ENCODE measurements at places on chromosomes 13 and 19.

GRCh38 chr19:10636304-10636972 lies 11.1 kb downstream of the SLC44A2 start:
- DNase-seq = no peak

GRCh38 chr13:75936791-75937190 lies 300.7 kb downstream of the LMO7 start:
- DNase-seq = no peak

GRCh38 chr19:39970425-39970674 lies 615 bp upstream of the PSMC4 start:
- DNase-seq = no peak

GRCh38 chr13:24226762-24227161 lies 66.2 kb downstream of the SPATA13 start:
- DNase-seq = no peak

- DNase-seq = no peak
Observed at GRCh38 chr19:8566855-8567254, 10.4 kb downstream of the MYO1F start.

GRCh38 chr19:19051478-19052213 lies 12.1 kb upstream of the SLC25A42 start:
- no peak for DNase-seq

DNA sequence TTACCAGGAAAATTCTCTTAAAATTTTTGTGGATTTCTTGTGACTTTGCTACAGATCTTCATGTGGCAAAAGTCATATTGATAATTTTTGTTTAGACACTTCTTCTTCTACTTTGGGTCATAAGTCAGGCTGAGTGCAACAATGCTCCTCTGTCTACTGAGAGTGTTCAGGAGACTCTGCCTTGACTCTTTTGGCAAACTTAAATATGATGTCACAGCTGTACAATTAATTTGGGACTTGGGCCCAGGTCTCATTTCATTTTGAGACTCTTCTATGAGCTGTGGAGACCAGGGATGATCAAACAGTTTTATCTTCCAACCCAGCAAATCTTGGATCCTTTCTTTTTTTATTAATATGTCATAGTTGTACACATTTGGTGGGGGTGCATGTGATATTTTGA lies 19.7 kb upstream of the IPO5 start:
- no peak for DNase-seq

GRCh38 chr13:72316716-72317115 lies 410.7 kb downstream of the MZT1 start:
- no peak for DNase-seq

- DNase-seq = peak; percentile 35
Observed at GRCh38 chr13:49315036-49315565, 67.4 kb downstream of the CDADC1 start.

DNA sequence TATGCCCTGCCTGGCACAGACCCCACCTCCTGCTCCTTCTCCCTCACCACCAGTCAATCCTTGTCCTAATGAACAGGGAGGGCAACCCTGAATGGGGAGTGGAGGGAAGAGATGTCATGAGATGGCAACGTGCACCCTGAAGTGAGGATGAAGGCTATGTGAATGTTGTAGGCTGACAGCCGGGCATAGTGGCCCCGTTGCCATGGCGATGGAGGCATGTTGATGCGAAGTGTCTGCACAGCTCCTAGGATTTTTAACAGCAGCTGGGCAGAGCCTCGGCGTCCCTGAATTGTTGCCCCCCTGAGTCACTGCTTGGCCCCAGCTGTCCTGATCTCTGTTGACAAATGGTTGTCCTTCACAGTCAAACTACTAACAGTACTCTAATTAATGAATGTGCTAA lies 4.8 kb upstream of the ALOX5AP start:
- DNase-seq = no peak

DNA sequence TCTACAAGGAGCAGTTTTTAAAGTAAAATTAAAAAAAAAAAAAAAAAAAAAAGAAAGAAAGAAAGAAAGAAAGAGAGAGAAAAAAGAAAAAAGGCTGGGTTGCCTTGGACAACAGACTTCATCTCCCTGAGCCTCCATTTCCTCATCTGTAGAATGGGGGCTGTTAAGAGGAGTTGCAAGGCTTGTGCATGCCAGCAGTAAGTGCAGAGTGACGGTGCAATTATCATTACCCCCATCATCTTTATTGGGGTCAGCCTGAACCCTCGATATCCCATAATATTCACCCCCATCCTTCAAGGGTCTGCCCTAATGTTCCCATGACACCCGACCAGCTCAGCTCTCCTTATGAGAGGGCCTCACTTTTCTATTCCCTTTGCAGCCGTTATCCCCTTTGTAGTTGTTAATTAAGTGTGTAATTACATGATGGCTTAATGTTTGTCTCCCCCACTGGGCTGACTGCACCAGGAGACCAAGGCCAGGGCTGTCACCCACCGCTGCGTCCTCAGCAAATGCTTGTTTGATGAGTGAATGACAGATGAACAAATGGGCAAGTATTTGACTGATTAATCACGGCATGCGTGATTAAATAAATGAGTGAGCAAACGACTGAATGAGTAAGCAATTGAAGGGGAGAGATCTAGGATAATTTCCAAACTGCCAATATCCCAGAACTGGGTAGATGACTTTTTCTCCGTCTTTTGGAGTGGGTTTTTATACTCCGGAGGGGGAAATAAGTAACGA lies 10.1 kb downstream of the FOSB start:
- no peak for DNase-seq

GRCh38 chr13:114070098-114070799 lies 62.2 kb downstream of the RASA3 start:
- DNase-seq = no peak

DNA sequence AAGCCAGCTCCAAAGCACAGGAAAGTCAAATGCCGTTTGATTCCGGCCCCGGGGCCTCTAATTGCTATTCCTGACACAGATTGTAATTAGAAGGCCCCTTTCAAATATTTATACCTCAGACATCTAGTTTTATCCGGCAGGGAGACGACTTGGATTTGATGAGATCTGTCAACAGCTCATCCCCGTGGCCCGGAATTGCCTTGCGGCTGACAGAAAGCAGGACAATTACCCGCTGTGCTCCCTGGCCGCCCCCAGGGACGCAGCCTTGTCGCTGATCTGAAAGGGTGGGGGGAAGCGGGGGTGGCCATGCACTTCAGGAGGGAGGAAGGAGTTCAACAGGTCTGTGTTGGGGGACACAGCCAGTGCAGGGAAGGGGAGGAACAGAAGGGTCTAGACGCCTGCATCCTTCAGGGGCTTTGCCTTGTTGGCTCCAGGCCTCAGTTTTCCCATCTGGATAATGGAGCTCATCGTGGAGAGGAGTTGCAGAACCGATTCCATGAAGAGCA lies 1.8 kb upstream of the SHD start:
- DNase-seq = no peak

DNA sequence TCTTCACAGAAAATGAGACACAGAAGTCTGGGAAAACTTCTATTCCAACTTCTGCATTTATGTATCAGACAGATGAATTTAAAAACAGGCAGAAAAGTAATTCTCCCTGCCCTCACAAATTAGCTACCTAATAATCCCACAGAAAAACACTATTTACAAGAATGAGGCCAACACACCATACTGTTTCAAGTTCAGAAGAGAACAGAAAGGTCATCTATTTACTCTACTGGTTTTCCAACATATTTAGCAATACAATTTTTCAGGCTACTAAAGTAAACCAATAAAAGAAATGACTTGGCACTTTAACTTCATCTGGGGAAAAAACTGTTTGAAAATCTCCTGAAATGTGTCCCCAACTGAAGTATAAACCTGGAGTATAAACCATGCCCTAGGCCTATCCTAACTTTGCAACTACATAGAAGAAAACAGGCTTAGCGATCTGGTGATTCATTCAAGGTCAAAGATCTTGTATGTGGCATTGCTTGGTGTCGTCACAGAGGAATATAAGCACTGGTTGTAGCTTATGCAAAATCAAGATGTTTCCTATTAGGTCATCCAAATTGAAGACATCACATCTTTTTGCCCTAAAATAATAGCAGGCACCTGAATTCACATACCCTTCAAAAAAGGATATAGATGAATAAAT lies 20.1 kb upstream of the EBPL start:
- no peak for DNase-seq

DNA sequence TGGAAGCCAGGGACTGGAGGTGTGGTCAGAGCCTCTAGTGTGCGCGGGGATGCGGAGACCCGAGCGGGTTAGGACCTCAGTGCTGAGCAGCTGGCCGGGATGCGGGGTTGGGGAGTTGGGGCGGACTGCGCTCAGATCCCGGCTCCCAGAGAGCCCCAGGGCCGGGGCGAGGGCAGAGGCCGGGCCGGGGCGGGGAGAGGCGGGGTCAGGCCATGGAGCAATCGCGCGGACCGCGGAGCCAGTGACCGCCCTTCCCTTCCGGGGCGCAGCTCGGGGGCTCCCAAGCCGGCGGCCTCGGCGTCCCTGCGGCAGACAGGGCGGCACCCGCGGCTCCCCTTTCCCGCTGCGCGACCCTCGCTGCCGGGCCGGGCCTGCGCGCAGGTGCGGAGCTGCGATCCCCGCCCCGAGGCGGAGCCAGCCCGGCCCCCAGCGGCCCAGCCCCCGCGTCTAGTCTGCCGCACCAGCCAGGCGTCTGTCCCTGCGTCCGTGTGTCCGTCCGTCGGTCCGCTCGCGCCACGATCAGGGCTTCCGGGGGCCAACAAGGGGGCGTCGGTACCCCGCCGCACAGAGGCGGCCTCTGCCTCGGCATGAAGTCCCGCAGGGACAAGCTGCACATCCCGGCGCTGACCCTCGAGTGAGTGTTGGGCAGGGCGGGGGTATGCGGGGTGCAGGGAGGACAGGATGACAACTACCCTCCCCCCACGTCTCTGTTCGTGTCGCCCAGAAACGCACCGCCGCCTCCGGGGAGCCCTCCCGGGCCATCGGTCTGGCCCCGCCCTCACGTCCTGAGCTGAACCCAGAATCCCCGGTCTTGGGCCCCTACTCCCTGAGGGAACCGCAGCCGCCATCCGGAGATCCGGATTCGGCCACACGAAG lies 12.4 kb downstream of the MAST3 start:
- DNase-seq = no peak

DNA sequence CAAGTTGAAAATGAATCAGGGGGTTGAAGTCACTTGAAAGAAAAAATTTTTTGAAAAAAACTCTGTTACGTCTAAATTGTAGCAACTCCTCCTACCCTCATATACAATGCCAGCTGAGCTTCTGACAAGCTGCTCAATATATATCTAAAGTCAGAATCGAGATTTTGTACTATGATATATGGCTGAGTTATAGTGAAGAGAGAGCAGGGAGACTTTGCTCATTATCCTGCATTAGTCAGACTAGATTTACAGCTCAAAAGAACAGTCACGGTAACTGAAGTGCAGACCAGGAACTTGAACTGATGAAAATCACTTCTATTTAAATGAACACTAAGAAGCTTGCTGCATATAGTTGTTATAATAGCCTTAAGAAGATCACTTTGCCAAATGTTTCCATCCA lies 153.1 kb downstream of the LACC1 start:
- no peak for DNase-seq

DNA sequence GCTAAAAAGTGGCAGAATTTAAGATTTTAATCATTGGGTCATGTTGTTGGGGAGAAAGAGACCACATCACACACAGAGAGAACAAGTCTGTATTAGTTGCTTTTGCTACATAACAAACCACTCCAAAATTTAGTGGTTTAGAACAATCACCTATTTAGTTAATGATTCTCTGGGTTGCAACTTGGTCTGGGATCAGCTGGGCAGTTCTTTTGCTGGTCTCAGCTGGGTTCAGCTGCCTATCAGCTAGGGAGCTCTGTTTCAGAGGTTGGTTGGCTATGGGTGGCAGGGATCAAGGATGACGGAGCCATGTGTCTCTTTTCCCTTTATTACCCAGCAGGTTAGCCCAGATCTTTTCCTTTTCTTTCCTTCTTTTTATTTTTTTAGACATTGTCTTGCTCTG lies 8.9 kb downstream of the PINLYP start:
- peak; percentile 6 for DNase-seq

DNA sequence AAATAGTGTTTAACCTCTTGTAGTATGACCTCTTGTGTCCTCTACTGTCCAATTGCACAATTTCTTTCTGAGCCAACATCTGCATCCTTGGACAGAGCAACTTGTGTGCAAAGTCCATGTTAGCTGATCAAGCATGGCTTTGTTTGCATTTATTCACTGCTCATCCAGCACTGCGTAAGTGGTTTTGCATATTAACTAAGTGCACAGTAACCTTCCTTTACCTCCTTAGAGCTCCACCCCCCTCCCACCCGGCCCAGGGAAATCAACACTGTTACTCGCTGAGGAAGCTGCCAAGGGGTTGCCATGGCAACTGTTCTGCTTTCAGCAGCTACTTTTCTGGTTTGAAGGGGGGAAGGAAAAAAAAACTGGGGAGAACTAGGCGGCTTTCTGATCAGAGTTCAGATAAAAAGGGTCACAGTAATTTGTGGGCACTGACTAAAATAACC lies 153.5 kb upstream of the KLF12 start:
- DNase-seq = no peak

GRCh38 chr19:28403690-28404089 lies 809.3 kb downstream of the UQCRFS1 start:
- peak; percentile 74 for DNase-seq

DNA sequence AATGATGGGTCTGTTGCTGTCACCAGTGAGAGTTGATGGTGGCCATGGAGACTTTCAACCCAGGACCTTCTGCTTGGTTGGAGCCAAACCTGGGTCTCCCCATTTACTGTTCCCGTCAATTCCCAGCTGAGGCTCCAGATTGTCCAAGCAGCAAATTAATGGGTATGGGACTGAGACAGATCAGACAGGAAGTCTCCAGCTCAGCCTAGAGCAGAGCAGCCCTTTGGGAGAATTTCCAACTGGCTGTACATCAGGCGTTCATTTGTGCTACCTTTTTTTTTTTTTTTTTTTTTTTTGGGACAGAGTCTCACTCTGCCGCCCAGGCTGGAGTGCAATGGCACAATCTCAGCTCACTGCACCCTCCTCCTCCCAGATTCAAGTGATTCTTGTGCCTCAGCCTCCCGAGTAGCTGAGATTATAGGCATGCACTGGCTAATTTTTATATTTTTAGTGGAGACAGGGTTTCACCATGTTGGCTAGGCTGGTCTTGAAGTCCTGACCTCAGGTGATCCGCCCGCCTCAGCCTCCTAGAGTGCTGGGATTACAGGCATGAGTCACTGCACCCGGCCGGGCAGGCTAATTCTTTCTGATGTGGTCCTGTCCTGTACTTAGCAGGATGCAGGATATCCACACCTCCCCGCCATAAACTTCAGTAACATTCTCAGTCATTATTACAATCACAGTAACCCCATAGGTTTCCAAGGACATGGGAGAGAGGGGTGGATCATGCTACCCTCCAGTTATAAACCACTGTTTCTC lies 9.3 kb downstream of the MAP3K10 start:
- DNase-seq = no peak

Measured in RCC 7860 (cell line).